ENCODE measurements at places on chromosomes 1 and 21.
A peak's percentile ranks its signal among the peaks of the same experiment; 100 is the strongest.

- DNase-seq: peak; percentile 38
Observed at GRCh38 chr1:111221633-111222291, 5.8 kb upstream of the CHI3L2 start.

GRCh38 chr1:29249170-29249691, 12.9 kb downstream of the PTPRU start:
- DNase-seq: no peak

DNA sequence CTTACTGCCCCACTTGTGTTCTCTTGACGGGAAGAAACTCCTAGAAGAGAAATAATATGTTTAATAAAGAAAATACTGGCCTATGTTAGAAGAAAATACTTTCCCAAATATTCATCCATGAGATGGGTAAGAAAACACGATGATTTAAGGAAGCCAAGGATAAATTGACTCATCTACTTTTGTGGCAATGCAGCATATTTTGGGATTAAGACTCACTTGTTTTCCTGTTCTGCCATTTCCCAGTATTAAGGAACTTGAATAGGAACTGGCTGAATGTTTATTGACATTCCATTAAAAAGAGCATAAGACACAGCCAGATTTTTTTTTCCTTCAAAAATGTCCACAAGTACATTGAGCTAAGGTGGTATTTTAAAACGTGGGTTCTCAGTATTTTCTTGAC, 10.9 kb upstream of the ADAMTS5 start:
- no peak for DNase-seq

- peak; percentile 82 for DNase-seq
Observed at GRCh38 chr1:156090840-156091188, 8.5 kb upstream of the MEX3A start.

GRCh38 chr1:75503221-75503974, 107.5 kb downstream of the SLC44A5 start:
- no peak for DNase-seq

DNA sequence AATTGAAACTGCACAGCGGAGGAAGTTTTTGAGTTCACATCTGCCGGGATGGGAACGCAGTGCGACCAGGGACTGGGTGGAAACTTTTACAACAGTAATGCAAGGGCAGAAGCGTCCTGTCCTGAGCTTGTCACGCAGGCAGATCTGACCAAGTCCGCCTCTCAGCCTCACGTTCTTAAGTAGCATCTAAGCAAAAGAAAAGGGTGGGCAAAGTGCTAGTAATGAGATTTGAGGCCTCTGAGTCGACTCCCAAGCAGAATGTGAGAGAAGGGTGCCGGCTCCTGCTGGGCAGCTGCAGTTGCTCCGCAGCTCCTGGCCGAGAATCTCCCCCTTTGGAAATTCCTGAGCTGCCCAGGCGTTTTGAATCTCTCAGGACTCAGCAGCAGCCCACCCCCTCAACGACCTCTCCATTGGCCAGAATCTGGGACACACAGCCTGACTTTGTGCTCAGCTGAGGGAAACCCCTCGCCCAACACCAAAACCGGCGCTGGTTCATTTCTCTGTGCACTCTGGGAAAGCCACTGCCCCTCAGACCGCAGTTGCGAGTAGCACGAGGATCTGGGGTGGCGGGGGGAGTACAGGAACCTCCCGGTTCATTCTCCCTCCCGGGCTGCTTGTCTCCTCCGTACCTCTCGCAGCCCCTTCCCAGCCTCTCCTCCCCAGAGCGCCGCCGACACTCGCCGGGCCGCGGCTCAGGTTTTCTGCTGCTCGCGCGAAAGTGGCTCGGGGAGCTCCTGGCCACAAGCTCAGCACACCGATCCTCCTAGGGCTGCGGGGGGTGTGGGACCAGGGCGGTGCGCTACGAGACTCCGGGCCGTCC, 913 bp upstream of the S1PR1 start:
- DNase-seq: peak; percentile 56

- no peak for DNase-seq
Observed at GRCh38 chr1:207302618-207303393, 18.7 kb upstream of the CD55 start.

- no peak for DNase-seq
Observed at GRCh38 chr1:100936194-100936967, 40.5 kb downstream of the SLC30A7 start.

GRCh38 chr1:9228609-9229008, 6.0 kb upstream of the H6PD start:
- no peak for DNase-seq

GRCh38 chr1:231284441-231284840, 43.4 kb downstream of the GNPAT start:
- no peak for DNase-seq

Measured in effector memory CD8-positive, alpha-beta T cell (primary cell).